ENCODE measurements at places on chromosomes 3 and 15.

DNA sequence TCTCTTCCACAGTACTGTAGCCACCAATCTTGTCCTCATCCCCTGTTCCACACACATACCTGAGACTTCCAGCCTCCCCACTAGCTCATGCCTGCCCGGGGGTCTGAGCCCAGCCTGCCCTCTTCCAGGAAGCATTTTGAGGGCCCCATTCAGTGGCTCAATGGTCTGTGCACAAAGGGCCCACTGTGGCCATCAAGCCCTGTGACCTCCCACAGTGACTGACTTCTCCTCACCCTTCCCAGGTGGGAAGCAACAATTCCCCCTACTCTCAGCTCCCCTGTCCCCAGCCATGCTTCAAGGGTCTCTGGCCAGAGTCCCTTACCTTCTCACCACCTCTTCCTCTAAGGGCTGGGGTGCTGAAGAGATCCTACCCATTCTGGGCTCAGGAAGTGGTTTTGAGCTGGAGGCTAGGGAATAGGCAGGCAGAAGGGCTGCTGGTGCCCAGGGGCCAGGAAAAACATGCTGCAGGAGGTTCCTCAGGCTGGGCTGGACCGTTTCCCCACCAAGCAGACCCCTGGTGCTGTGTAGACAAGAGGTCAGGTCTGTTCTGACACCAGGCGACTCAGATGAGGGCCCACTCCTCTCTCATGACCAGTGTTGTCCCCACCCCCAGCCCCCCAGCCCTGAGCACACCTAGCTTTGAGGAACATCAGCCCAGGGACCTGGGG, 3.0 kb upstream of the KLF15 start:
- DNase-seq, result no peak

DNA sequence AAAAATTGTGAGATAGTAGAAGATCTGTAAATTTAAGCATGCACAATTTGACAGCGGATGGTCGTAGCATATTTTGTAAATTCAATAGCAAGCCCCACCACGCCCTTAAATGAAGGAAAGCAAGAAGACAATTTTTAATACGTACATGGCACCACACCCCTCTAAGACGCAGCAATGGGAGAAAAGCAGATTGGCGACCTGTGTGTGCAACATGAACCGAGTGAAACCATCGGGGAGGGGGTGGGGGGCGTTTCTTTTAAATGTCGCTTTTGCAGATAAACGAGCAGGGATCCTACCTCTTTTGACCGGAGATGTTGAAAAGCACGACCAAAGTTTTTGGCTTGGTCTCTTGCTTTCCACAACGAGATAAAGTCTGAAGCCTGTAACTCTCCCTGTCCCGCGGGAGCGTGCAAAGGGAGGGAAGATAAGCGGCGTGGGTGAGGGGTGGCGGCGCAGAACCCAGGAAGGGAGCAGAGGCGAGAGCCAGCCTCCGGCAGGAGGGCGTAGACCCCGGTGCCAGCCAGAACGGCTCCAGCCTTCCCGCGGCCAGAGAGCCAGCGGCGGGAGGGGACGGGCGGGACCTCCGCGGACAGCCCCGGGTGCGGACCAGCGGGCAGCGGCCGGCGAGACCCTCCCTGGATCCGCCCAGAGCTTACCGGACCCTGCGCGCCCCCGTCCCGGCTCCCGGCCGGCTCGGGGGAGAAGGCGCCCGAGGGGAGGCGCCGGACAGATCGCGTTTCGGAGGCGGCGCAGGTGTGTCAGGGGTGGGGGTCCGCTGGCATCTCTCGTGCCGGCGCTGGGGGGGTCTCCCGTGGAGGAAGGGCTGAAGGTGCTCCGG, at the start of gene CHL1:
TSS of gene CHL1 (plus strand) at position 453 of the 838 bp plus-strand sequence. CDS start 123,014 bp downstream, outside the sequence.
- no peak for DNase-seq

DNA sequence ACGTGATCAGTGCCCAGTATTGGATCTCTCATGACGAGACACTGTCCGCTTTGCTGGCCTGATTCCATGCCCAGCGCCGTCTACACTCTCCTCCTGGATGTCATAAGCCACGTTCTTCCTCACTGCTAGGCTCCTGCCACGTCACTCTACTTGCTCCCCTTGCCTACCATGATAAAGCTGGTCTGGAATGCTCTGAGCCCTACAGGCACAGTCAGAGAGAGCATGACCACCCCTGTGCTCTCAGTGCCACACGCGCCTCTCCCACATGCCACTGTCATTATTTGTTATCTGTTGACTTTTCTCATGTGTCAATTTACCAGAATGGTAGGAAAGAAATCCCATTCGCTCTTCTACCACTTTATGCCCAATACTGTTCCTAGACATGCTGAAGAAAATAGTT, 148.6 kb downstream of the ANO10 start:
- no peak for DNase-seq

DNA sequence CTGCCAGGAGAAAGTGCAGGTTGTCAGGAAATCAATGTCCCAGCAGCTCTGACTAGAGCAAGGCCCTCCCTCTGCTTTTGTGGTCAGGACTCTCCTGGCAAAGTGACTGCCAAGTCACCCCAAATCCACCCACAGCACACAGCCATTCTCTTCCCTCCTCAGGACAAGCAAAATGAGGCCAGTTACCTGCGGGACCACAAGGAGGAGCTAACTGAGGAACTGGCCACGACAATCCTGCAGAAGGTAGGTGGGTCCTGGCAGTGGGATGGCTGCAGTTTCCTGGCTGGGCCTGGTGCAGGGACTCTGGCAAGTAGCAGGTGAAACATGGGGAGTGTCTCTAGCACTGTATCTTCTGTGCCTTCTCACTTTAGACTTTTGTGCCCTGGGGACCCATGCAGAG, 142.5 kb upstream of the EIF1B start:
- no peak for DNase-seq

DNA sequence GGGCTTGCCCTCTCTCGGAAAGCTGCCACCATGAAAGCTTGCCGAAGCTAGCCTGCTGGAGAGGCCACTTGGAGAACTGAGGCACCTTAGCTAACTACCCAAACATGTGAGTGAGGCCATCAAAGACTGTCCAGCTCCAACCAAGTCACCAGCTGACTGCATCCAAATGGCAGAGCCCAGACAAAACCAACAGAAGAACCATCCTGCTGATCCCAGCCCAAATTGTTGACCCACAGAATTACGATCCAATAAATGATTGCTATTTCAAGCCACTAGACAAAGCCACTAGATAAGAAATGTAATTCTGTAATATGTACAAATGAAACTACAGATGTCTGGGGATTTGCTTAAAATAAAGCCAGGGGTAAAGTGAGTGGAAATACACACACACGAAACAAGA, 109.8 kb upstream of the TRPM1 start:
- no peak for DNase-seq

DNA sequence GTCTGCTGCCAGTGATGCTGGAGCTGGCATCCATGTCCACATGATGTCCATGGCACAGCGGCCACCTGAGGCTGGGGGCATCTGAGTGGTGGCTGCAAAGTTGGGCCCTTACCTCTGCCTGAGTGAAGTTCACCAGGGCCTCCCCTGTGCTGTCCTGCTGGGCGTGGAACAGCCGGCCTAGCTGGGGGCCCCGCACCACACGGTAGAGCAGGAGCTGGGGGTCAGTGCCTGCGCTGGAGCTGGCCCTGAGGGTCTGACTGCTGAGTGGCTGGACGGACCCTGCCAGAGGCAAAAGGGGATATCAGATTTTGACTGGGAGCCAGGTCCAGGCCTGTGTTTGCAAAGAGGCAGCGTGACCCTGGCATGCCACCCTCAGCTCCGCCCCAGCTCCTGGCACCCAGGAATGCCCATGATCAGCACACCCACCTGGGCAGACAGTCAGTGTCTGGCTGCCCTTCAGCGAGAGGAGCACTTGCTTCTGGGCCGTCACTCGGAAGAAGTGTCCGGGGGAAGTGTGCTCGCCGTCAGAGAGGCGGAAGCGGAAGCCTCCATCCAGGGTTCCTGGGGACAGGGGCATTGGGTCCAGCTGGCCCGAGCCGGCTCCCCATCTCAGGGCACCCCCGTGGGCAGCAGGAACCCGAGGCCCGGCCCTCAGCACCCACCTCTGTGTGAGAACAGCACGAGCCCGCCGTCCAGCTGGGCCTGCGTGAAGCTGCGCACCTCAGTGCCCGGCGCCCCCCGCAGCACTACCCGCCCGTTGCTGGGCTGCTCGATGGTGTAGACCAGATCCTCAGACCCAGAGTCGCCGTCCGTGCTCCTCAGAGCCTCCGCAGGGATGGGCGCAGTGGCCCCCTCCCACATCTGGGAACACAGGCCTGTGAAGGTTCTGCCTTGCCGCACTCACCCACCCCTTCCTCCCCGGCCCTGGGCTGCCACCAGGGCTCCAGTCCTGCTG, 30.2 kb downstream of the CSPG4 start:
- DNase-seq, result no peak

GRCh38 chr15:61880084-61880483, 180.2 kb downstream of the VPS13C start:
- no peak for DNase-seq

DNA sequence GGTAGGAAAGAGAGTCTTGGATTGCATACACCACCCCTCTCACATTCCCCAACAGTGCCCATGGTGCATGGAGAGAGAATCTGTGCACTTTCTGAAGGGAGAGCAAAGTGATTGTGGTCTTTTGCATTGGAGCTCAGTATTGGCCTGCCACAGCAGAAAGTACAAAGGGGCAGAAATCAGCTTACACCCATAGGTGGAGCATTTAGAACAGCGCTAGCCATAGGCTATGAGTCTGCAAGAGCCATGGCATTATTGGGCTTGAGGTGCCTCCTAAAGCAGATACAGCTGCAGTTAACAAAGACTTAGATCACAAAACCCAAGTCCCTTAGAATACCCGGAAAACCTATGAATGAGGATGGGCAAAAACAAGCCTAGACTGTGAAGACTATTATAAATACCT, 21.8 kb downstream of the SI start:
- no peak for DNase-seq

DNA sequence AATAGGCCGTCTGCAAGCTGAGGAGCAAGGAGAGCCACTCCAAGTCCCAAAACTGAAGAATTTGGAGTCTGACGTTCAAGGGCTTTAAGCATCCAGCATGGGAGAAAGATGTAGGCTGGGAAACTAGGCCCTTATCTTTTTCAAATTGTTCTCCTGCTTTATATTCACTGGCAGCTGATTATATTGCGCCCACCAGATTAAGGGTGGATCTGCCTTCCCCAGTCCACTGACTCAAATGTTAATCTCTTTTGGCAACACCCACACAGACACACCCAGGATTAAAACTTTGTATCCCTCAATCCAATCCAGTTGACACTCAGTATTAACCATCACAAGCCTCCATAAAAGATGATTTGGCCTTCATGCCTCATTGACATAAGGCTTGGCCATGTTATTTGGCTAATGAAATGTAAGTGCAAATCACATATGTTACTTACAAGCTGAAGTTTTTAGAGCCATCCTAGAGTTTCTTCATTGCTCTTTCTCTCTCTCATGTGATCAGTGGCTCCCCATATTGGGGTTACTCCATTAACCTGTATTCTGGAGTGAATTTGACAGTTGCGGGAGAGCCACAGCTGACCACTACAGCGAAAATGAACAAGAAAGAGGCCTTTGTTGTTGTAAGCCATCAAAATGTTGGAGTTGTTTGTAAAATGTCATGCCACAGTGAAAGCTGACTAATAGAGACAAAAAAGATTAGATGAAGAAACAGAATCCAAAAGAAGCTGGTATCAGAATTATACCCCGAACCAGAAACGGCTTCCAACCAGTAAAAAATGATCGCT, 61.7 kb downstream of the GBE1 start:
- no peak for DNase-seq
